ENCODE measurements at places on chromosomes 3 and 15. TPM values are rescaled to one million over a fixed set of nuclear protein-coding genes. Genes with fewer than 3 reads are reported as not detected.

GRCh38 chr15:59394166-59394661 lies 21.5 kb upstream of the MYO1E start:
- H3K4me1 ChIP-seq: peaks cover 2% of the 10 kb centered on the region
- no peak overlapping the region for H3K4me3 ChIP-seq
- H3K27ac ChIP-seq: no peak overlapping the region

SPRED1 gene
- 0.10 TPM for total RNA-seq

DNA sequence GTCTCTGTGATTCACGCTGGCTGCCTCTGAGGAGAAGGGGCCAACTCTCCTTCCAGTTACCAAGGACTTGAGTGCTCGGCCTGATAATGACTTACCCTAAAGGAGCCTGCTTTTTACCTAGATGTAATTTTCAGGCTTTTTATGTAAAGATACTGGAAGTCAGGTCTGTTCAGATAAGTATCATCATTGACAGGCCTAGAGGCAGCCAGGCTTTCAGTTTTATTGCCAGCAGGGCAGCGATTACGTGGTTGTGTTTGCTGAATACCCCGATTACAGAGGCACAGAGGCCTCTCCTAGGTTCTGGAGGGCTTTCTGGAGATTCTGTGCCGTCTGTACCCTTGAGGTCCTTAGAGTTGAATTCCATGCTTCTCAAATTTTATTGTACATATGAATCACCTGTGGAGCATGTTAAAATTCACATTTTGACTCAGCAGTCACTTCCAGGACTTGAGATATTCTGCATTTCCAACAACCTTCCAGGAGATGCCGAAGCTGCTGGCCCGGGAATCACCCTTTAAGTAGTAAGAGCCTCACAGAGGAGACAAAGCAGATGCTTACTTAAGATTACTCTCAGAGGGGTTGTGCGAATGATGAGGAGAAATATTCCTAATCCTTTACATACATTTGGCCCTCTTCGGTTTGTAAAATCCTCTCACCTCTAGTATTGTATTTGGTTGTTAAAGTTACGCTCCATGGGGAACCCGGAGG lies 160.1 kb upstream of the BHLHE40 start:
- peak overlapping the region; percentile 97 for H3K27ac ChIP-seq
- H3K36me3 ChIP-seq: peaks cover 18% of the 10 kb centered on the region
- H3K27me3 ChIP-seq: no peaks in the 10 kb centered on the region

- peaks cover 7% of the 10 kb centered on the region for H3K4me1 ChIP-seq
- H3K36me3 ChIP-seq: peaks cover 3% of the 10 kb centered on the region
- H3K27ac ChIP-seq: no peak overlapping the region
- H3K27me3 ChIP-seq: no peaks in the 10 kb centered on the region
- no peak for DNase-seq
Observed at GRCh38 chr15:70034141-70034540, 63.6 kb downstream of the TLE3 start.

GRCh38 chr3:126113733-126114442 lies 30.0 kb upstream of the SLC41A3 start:
- no peak overlapping the region for H3K4me3 ChIP-seq
- H3K4me1 ChIP-seq: no peaks in the 10 kb centered on the region
- H3K27ac ChIP-seq: no peak overlapping the region
- H3K27me3 ChIP-seq: peaks cover 4% of the 10 kb centered on the region
- no peak for DNase-seq
- no peaks in the 10 kb centered on the region for H3K36me3 ChIP-seq

- DNase-seq: no peak
- no peaks in the 10 kb centered on the region for H3K27me3 ChIP-seq
- no peak overlapping the region for H3K27ac ChIP-seq
- peaks cover 10% of the 10 kb centered on the region for H3K36me3 ChIP-seq
Observed at GRCh38 chr3:142213298-142213697, 12.1 kb downstream of the GK5 start.

GRCh38 chr15:47466357-47466756 lies 250.9 kb upstream of the SEMA6D start:
- H3K36me3 ChIP-seq: no peaks in the 10 kb centered on the region
- H3K4me1 ChIP-seq: no peaks in the 10 kb centered on the region
- H3K27me3 ChIP-seq: no peaks in the 10 kb centered on the region
- no peak for DNase-seq
- no peak overlapping the region for H3K27ac ChIP-seq

All from T-helper 17 cell (primary cell).